SHP77 treated with DMSO at 0.1 percent for 48 hours (cell line): ENCODE measurements at places on chromosomes 6 and 20.

- no peak for DNase-seq
Measured at GRCh38 chr6:116471531-116471930, 10.4 kb downstream of the CALHM6 start.

DNA sequence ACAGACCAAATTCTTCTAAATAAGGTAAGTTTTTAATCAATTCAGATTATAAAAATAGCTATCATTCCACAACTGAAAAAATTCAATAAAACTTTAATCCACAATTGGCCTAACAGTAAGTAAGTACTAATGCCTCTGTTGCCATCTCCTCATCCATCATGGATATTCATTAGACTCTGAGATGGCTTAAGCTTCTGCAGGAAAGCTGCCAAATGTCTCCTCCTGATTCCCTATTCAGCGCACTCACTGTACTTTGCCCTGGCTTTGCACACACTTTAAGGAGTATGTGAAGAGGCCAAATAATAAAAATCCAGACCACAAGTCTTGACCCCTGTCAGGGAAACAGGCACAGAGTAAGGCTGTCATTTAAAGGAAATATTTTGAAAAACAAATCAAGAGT lies 23.6 kb downstream of the PGM3 start:
- DNase-seq: no peak

GRCh38 chr20:58056021-58056591 lies 172.3 kb downstream of the ANKRD60 start:
- DNase-seq: no peak

- peak; percentile 38 for DNase-seq
Measured at GRCh38 chr6:156686301-156686994, 90.7 kb upstream of the ARID1B start.

- DNase-seq: no peak
Measured at GRCh38 chr20:43151901-43152300, 37.8 kb downstream of the PTPRT start.

- DNase-seq: no peak
Measured at GRCh38 chr6:167020206-167020605, 21.0 kb downstream of the CEP43 start.

DNA sequence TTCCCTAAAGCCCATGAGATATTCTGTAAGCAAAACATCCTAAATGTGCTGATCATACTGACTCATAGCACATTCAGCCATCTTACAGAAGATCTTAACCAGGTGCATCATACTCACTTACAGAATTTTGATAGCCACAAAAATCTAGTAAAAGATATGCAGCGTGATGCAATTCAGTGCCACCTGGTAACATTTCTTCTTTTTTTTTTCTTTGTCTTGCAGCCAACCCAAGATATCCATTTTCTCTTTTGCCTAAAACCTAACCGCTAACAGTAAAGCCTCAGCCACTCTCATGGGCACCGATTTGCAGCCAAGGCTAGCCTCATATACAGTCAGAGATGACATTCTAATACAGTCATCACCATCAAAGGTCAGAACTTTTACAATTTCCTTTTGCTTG lies 293.3 kb downstream of the HACE1 start:
- no peak for DNase-seq

- DNase-seq: no peak
Measured at GRCh38 chr6:118985123-118985830, 50.3 kb upstream of the MCM9 start.
